ENCODE measurements at places on chromosomes 16 and 17.

- no peak for DNase-seq
Measured at GRCh38 chr16:3793161-3793576, 75.8 kb upstream of the TRAP1 start.

- DNase-seq = no peak
Measured at GRCh38 chr16:6096931-6097670, 999.5 kb upstream of the EEF2KMT start.

- DNase-seq = no peak
Measured at GRCh38 chr17:47967607-47968252, 3.2 kb upstream of the CDK5RAP3 start.

GRCh38 chr17:72249441-72249840 lies 128.6 kb downstream of the SOX9 start:
- DNase-seq = no peak

GRCh38 chr17:17497845-17498520 lies 1.8 kb upstream of the RASD1 start:
- no peak for DNase-seq

DNA sequence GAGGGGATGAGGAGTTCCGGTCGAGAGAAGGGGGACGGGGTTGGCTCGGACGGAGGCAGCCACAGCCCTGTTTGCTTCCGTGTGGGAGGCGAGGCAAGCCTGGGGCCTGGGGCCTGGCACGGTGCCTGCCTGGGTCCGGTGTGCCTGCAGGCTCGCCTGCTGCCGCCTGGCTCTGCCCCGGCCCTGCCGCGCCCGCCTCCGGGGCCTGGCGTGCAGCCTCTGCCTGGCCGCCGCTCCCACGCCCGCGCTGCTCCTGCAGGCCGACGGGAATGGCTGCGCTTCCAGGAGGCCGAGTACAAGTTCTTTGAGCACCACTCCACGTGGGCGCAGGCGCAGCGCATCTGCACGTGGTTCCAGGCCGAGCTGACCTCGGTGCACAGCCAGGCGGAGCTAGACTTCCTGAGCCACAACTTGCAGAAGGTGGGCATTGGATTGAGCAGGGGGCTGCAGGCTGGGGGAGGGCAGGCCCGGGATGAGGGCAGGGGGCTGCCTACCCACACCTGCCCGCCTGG lies 53.1 kb downstream of the MRC2 start:
- no peak for DNase-seq

DNA sequence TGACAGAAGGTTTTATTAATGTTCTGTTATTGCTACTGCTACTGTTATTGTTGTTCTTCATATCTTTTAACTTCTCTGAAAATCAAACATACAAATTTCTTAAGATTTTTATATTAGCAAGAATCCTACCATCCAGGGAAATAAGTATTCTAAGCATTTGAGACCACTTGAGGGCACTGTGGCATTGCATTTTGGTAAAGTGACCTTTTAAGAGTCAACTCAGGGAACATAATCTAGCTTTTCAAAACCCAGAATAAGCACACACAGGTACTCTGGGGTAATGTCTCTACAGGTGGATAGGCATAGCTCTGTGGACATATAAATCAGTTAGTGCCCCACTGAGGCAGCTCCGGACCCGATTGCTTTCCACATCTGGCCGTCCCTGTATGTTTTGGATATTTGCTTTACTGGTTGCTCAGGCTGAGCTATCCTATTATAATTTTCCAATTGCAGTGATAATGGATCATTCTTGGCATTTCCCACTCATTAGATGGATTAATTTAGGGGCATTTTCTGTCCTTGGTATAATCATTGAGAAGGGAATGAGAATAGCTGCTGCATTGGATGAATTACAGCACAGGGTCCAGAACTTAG lies 1425.1 kb upstream of the CDH8 start:
- no peak for DNase-seq

- DNase-seq = no peak
Measured at GRCh38 chr16:3180445-3180878, 7.5 kb upstream of the OR1F1 start.

- no peak for DNase-seq
Measured at GRCh38 chr17:3008336-3009288, 54.8 kb downstream of the OR1D5 start.

GRCh38 chr16:89969741-89970410 lies 21.3 kb downstream of the DEF8 start:
- DNase-seq = no peak

GRCh38 chr17:79937391-79938335 lies 98.0 kb downstream of the TBC1D16 start:
- DNase-seq = no peak

GRCh38 chr16:87438611-87438985 lies 46.5 kb downstream of the MAP1LC3B start:
- no peak for DNase-seq

GRCh38 chr16:86854058-86854621 lies 275.8 kb downstream of the FOXL1 start:
- DNase-seq = no peak

DNA sequence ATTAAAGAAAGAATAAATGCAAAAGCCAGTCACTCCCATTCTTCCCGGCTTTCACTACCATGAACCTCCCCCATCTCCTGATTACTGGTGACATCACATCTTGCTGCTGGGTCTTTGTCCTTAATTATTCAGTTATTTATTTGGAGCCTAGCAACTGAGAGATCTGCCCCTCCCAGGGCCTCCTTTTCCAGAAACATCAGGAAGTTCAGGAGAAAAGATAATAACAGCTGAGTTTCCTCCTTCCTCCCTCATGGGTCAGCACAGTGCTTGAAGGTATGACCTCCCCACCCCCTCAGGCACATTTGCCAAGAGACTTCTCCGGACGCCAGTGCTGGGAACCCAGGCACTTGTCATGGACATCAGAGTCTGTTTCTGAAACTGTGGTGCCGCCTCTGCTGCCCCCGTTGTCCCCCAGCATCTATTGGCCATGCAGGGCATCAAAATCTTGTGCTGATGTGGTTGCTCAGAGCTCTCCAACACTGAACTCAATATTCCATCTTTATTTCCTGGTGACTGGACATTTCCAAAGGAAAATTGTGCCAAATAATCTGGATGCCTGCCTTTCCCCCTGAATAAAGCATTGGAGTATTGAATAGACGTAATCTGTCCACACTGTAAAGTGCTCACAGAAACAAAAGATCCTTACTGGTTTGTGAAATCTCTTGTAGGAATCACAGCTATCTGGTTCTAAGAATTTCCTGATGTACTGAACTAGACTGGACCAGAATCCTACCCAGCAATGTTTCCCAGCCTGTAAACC lies 71.8 kb downstream of the ZNF18 start:
- no peak for DNase-seq

DNA sequence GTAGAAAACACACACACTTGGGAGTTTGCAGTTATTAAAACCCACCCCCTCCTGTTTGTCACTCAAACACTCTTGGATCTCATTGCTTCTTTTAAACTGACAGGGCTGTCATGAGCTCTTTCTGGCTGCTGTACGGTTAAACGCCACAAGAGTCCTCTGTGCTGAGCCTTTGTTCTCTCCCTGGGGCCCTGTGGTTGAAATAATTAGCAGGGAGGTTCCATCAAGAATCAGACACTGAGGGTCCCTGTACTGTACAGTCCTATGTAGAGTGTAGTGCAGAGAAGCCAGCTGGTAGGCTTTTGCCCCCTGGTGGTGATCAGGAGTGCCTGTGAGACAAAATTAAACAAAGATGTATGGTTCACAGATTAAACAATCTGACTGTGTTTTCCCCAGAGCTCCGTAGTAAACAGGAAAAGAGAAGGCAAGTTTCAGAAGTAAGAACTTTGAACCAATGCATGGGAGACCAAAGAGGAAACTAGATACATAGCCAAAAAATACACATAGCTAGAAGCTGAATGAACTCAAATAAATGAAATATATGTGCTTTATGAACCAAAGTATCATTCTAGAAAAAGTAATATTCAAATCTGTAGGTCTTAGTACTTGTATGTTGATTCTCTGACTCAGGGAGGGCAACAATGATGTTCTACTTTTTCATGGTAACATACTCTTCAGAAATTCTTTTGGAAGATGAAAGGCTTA lies 1.4 kb upstream of the SSH2 start:
- DNase-seq = no peak

DNA sequence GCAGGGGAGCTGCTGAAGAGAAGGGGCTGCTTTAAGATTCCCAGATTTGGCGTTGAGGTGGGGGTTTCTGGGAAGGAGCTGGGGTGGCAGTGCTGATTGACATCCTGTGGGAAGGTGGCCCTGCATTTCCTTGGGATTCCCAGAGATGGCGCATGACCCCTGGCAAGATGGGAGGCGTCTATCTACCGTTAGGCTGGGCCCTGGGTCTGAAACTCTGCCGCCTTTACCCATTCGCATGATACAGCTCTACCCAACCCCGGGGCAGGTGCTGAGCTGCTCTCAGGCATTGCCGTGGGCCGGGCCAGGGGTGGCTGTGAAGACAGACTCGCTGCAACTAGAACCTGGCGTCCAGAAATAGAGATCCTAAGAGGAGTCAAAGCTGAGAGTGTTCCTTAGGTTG lies 9.9 kb upstream of the MVD start:
- DNase-seq = no peak

- DNase-seq = no peak
Measured at GRCh38 chr17:66387392-66387981, 85.1 kb downstream of the PRKCA start.

GRCh38 chr17:80889231-80890195 lies 102.1 kb upstream of the CHMP6 start:
- DNase-seq = no peak

DNA sequence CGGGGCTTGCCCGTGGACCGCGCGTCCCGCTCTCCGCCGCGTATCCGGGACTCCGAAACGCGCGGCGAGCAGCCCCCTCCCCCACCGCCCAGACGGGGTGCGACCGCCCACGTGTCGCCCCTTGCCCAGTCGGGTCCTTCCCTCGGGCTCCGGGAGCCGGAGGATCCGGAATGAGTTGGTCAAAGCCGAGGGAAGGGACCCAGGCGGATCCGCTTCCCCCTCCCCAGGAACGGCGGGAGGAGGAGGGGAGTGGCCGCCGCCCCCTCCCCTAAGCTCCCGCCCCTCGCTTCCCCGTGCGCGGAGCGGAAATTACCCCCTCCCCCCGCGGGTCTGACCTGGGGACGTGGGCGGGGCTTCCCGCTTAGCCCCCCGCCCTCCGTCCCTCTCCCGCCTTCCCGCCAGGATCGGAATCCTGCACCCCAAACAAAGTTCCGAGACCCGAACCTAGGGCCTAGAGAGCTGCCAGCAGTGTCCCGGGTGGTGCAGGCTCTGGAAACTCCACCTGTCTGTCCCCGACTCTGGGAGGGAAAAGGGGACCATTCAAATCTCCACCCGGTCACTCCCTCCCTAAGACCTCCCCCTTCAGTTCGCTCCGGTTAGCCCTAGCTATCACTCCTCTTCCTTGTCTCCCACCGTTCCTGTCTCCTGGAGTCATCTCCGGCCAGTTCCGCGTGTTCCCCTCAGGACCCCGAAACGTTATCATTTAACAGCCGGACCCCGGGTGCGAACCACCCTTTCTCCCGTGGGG lies 1.0 kb upstream of the IGF2BP1 start:
- DNase-seq = no peak

GRCh38 chr17:13403982-13404946 lies 197.5 kb downstream of the HS3ST3A1 start:
- no peak for DNase-seq

DNA sequence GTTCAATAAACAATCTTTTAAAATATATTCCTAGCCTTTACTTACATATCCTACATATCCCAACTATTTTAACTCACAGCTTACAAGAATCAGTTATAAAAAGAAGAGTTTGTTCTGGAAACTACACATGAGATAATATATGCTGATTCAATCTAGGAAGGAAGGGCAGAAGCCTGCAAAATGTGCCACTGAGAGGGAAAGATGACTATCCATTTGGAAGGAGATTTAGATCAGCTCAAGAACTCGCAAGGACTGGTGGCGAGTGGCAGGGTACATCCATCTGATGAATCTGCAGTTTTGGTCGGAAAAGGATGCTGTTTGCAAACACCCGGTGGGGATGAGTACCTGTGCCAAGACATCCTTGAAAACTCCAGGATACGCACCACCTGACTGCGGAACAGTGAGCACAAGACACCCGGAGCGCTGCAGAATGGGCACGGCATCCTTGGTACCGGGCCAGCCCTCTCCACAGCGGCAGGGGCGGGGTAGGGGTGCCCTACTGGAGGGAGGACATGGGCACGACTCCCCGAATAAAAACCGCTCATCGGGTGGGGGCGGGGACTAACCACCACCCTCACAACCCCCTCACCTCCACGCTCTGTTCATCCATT lies 723 bp downstream of the TRIM37 start:
- peak; percentile 45 for DNase-seq

DNA sequence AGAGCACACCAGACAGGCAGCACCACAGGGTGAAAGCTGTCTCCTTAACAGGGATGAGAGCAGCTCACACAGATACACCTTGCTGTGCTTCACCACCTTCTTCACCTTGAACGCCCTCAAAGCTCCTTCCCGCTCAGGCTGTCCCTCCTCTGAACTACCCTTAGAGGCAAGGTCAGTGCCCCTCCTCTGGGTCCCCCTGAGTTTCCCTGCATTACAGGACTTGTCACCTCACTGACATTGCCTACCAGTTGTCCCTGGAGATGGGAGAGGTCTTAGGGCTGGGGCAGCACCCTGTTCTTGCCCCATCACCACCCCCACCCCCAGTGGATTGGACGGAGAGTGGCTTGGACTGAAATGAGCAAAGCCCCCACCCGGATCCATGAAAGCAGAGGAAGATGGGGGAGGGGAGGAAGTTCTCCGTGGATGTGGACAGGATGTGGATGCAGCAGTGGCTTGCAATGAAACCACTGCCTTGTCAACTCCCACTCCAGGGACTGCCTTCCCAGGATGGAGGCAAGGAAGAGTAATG lies 73.2 kb upstream of the CDH5 start:
- DNase-seq = no peak

- no peak for DNase-seq
Measured at GRCh38 chr16:50485232-50485631, 63.0 kb upstream of the NKD1 start.

DNA sequence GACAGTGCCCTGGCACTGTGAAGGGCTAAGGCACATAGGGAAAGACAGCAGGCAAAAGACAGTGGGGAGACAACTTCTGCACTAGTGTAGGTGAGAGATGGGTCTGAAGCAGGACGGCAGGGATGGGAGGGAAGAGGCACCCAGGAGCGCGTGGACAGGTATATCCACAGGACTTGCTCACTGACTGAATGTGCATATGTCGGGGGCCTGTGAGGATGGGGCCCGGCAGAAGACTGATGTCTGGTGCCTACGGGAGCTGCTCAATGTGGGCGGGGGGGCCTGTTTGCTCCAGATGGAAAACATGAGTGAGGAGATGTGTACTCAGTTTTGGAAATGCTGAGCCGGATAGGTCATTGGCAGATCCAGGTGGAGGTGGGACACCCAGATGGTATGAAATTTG lies 47.3 kb upstream of the PMFBP1 start:
- DNase-seq = no peak

- DNase-seq = no peak
Measured at GRCh38 chr17:33284022-33284421, 9.1 kb downstream of the ASIC2 start.
